SK-N-SH (cell line): ENCODE measurements at places on chromosomes 2 and 18.

GRCh38 chr2:11797846-11798245 is 51.4 kb downstream of the LPIN1 start:
- DNase-seq = no peak

DNA sequence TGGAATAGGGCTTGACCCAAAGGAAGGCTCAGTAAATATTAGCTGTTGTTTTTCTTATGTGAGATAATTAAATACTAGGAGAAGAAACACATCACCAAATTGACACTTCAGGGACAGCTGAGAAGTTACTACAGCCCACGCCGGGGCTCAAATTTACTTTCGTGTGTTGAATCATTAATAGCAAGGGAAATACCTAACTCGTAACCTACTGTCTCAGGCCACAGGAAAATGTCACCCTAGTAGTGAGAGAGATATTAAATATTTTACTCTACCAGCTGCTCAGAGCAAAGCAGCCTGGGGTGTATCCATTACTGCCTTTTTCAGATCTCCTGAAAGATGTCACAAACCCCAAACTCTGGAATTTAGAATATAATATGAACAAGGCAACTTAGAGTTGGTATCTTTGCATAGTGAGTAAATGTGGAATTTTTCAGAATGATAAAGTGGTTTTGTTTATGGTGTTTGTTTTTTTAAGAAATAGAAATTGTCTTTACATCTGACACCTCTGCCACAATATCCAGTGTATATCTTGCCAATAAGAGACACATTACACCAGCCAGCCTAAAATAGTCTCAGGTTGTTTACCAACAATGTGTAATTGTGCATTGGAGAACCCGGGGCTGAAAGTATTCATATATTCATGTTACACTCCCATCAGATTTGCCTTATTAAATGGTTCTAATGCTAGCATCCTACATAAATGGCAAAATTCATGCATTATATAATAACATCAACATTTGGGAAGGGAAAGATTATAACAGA is 48.4 kb downstream of the ATP8B1 start:
- no peak for DNase-seq

DNA sequence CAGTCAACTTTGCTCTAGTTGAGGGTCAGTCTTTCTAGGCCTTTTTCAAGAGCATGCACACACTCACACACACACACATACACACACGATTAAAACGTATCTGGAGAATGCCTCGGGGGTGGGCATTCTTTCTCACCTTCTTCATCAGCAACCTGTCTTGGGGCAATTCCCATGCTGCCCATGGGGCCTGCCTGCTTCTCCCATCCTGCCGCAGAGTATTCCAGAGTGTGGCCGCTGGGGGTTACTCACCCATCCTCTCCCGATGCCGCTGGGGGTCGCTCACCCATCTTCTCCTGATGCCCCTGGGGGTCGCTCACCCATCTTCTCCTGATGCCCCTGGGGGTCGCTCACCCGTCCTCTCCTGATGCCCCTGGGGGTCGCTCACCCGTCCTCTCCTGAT is 10.8 kb upstream of the ALLC start:
- DNase-seq = no peak

DNA sequence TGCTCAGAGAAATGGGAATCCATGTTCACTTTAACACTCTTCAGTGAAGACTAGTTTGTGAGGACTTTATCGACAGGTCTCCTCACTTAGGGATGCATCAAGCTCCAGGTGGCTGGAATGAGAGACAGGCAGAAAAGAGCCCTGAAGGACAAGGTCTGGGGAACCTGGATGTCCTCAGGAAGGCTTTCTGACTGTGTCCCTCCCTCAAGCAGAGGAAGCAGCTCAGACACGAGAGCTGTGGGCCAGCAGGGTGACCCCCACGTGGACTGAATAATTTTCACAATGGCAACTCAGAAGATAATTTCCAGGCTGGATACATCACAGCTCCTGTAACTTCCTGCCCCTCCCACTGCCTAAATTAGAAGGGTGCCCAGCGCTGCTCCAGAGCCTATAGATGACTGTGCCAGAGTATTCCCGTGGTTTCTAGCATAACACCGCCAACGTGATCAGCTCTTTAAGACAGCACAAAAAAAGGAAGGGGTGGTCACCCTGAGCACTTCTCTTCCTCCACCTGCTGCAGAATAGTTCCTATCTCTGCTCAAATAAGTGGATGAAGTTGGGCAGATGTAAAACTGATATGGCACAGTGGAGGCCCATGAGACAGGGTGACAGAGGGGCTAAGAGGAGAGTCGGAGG is 25.7 kb upstream of the NCK2 start:
- DNase-seq = no peak

DNA sequence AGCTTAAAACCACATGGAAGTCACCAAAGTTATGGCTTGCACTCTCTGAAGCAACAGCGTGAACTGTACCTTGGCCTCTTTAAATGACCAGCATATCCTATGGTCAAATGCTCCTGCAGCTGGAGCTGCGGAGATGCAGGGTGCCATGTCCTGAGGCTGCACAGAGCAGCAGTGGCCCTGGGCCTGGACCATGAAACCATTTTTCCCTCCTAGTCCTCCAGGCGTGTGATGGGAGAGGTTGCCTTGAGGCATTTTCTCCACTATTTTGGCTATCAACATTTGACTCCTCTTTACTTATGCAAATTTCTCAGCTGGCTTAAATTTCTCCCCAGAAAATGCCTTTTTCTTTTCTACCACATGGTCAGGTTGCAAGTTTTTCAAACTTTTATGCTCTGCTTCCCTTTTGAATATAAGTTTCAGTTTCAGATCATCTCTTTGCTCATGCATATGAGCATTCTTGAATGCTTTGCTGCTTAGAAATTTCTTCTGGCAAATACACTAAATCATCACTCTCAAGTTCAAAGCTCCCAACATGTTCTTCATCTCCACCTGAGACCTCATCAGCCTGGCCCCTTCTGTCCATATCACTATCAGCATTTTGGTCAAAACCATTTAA is 82.9 kb upstream of the TMEFF2 start:
- DNase-seq = no peak

- no peak for DNase-seq
These were observed 135.0 kb downstream of the HDAC4 start for GRCh38 chr2:239265681-239266433.

DNA sequence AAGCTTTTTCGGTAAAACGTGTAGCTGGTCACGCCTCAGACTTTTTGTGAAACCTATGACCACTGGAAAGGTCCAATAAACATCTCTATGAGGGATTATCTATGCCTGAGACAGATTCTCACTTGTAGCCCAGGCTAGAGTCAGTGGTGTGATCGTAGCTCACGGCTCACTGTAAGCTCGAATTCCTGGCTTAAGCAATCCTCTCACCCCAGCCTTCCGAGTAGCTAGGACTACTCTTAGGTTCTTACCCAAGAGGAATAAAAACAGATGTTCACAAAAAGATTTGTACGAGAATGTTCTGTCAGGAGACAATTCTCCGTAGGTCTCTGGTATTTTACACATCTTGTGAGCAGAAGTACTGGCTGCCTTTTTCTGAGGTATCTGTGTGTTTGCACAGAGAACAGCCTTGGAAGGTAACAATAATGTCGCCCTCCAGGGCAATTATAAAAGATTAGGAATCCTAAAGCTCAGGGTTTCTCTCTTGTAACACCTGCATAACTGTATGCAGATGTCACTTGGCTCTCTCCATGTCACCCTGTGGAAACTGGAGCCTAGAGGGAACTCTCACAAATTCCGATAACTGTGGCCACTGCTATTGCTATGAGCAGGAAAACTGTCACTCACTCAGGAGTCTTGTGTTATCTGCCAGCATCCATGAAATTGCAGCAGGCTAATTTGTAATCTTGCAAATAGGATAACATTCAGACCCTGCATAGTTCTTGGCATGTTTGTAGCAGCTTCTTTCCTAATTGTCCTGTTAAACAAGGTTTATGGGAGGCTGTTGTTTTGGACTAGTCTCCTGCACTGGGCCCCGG is 25.5 kb upstream of the RALBP1 start:
- no peak for DNase-seq

DNA sequence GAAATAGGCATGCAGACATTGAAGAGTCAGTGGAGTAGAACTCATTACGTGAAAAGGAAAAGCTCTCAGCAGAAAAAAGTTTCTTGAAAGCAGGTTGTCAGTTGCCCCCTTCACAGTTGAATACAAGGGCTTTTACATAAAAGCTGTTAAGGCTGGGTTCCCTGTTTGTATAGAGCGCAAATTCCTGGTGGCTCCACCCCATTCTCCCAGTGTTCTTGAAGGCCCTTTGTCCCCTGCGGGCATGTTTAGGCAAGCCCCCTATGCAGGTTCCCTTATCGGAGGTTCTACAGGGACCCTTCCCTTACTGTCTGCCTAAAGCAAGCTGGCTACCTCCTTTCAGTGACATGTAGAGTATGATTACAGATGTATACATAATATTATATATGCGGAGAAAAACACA is 497.2 kb upstream of the SYT4 start:
- DNase-seq = no peak

DNA sequence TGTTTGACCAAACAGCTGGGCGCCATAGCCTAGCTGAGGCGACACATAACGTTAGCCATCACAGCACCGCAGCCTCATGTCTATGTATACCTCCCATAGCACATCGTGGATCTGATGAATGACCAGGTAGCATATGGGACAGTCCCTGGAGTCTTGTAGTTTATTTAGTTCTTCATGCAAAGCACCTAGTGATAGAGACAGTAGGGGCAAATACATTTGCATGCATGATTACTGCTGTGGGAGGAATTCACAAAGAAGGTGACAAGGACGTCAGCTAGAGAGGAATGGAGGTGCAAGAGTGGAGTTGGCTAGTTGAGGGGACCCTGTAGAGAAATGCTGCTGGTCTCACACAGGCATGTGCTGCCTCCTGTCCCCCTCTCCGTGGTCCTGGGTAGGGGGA is 478.9 kb upstream of the HS6ST1 start:
- no peak for DNase-seq

GRCh38 chr2:8268172-8268783 is 413.6 kb upstream of the ID2 start:
- no peak for DNase-seq

DNA sequence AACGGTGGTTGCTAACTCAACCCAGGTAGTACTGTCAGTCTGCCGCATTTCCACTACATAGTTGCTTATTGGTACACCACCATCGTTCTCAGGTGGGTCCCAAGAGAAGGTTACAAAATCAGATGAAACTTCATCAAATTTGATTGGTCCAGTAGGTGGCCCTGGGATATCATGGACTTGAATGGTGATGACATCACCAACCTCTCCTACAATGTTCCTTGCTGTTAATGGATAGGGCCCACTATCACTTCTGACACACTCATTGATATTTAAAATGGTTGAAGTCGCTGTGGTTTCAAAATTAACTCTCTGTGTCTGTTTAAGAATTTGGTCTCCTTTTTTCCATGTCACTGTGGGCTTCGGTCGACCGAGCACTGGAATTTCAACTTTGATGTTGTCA is 94.5 kb downstream of the PLEKHA3 start:
- no peak for DNase-seq

GRCh38 chr2:28136556-28136955 is 246.0 kb downstream of the BABAM2 start:
- no peak for DNase-seq
